ENCODE measurements at places on chromosomes 2 and 18. TPM values are rescaled to one million over a fixed set of nuclear protein-coding genes. Genes with fewer than 3 reads are reported as not detected.

ZSCAN30 gene
- total RNA-seq, result 26.0 TPM

CYP26B1 gene
- 0.33 TPM for total RNA-seq

PSME4 gene
- 53.3 TPM for total RNA-seq

PROKR1 gene
- total RNA-seq, result not detected

IL1RL1 gene
- total RNA-seq, result 0.77 TPM

PTPN4 gene
- total RNA-seq, result 24.2 TPM

CXCR4 gene
- 0.11 TPM for total RNA-seq

NT5DC4 gene
- total RNA-seq, result 0.11 TPM

ANAPC1 gene
- total RNA-seq, result 78.1 TPM

NOSTRIN gene
- total RNA-seq, result 0.11 TPM

BIRC6 gene
- total RNA-seq, result 206 TPM

CRYGC gene
- total RNA-seq, result not detected

CDK15 gene
- 3.1 TPM for total RNA-seq

KIF1A gene
- total RNA-seq, result not detected

TMEM247 gene
- not detected for total RNA-seq

C2orf92 gene
- total RNA-seq, result 2.5 TPM

ANKRD62 gene
- not detected for total RNA-seq

CD8B gene
- total RNA-seq, result not detected
